IPS DF 19.7 (cell line): ENCODE measurements at places on chromosomes 1 and 21.

DNA sequence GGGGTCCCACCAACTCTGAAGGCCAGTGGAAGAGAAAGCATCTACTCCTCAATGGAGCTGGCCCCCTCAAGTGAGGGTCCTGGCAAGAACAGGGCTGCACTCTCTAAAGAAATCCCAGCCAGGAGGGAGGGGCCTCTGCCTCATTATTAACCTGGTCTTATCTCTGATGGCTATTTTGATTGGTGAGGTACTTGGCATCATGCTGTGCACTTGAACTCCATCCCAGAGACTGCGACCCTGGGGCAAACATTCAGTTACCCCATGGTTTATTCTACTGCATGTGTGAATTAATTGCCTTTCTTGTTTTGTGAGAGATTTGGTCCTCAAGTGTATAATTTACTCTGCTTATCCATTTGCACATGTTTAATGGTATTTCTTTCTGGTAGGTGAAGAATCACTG is 55.0 kb upstream of the ETV3 start:
- no peak for DNase-seq

DNA sequence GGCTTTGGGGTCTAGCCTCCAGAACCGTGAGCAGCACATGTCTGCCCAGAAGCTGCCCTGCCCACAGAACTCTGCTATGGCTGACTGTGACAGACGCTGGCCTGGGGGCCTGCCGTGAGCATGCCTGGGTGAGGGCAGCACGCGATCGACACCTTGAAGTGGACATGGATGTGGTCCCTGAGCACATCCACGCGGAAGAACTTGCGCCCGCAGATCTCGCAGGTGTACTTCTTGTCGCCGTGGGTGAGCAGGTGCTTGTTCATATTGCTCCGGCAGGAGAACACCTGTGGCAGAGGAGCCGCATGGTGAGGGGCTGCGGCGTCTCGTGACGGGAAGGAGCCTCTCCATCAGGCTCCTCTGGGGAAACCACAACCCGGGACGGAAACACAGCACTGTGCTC is 56.0 kb downstream of the PRDM15 start:
- DNase-seq: no peak

- DNase-seq: no peak
Measured at GRCh38 chr1:93607814-93608186, 73.8 kb downstream of the BCAR3 start.

GRCh38 chr1:23039308-23039826 is 20.1 kb downstream of the KDM1A start:
- no peak for DNase-seq

GRCh38 chr1:224623743-224624333 is 7.7 kb downstream of the CNIH3 start:
- DNase-seq: no peak

- DNase-seq: no peak
Measured at GRCh38 chr21:34807146-34807880, 138.5 kb downstream of the CLIC6 start.

DNA sequence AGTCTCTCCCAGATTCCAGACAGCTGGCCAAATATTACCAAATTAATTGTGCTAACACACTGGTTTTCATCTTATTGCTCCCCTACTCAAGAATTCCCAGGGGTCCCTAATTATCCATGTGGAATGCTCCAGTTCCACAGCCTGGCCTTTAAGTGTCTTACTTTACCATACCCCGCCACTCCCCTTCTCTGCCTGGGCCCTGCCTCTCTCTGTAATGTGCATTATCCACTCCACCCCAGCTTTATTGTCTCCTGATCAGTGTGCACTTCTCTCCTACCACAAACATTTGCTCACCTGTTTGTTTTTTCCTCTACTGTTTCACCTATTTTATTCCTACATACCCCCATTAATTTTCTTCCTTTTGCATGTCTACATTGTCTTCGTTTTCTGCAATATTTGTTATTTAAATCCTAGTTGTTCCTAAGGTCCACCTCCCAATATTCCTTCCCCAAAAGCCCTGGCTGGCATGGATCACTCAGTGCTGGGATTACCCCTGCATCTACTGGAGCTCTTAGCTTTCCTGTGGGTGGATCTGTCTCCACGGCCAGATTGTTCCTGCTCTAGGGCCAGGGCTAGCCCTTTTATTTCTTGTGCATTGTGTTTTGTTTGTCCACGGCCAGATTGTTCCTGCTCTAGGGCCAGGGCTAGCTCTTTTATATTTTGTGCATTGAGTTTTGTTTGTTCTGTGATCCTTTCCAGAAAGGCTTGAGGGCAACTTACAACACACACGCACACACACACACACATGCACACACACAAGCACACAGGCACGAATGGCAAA is 33.4 kb upstream of the ATP1B1 start:
- no peak for DNase-seq

DNA sequence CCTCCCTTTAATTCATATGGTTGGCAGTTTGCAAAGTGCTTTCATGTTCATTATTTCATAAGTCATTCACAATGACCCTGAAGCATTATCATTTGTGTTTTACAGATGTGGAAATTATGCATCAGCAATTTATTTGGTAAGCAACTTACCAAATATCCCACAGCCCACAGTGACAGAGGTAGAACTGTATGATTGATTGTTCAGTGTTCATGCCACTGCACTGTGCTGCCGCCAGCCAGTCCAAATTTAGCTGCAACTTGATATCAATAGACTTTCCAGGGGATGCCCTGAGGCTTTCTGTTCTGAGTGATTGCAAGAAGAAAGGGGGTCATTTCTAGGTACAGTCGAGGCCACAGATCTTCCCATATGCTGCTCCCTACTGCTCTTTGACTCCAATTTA is 380.3 kb downstream of the PLPP3 start:
- DNase-seq: no peak

DNA sequence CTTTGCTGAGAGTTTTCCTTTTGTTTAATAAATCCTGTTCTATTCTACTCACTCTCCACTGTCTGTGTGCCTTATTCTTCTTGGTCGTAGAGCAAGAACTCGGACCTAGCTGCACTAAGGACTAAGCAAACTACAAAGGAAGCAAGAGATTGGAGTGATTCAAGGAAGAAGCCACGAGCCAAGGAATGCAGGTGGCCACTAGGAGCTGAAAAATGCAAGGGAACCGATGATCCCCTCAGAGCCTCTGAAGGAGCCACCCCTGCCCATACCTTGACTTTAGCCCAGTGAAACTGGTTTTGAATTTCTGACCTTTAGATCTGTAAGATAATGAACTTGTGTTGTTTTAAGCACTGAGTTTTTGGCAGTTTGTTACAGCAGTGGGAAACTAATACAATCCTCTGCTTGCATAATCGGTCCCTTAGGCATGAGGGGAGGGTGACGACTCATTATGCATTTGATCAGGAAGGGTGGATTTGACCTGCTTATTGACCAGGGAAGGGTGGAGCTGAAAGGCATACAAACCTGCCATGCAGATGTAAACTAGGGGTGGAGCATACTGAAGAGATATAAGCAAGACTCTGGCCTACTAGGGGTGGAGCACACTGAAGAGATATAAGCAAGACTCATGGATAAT is 6.2 kb upstream of the CA6 start:
- DNase-seq: no peak

DNA sequence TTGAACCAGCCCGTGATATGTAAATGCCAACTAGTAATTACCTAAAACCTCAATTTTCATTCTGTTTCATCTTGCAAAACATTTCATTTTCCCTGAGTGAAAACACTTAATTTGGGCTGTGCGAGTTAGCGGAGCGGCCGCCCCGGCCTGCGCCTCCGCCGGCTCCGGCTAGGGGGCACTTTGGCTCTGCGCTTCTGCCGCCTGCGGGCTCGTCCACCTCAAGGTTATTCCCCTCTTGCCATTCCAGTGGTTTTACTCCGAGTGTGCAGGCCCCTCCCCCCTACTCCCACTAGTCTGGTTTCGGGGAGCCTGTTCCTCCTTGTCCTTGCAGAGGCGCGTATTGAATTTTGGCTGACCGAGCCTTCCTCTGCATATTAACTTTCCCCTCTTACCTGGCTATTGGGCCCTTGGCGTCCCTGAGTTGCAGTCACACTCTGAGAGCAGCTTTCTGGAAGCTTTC is 55.6 kb downstream of the PEX14 start:
- DNase-seq: peak; percentile 59

DNA sequence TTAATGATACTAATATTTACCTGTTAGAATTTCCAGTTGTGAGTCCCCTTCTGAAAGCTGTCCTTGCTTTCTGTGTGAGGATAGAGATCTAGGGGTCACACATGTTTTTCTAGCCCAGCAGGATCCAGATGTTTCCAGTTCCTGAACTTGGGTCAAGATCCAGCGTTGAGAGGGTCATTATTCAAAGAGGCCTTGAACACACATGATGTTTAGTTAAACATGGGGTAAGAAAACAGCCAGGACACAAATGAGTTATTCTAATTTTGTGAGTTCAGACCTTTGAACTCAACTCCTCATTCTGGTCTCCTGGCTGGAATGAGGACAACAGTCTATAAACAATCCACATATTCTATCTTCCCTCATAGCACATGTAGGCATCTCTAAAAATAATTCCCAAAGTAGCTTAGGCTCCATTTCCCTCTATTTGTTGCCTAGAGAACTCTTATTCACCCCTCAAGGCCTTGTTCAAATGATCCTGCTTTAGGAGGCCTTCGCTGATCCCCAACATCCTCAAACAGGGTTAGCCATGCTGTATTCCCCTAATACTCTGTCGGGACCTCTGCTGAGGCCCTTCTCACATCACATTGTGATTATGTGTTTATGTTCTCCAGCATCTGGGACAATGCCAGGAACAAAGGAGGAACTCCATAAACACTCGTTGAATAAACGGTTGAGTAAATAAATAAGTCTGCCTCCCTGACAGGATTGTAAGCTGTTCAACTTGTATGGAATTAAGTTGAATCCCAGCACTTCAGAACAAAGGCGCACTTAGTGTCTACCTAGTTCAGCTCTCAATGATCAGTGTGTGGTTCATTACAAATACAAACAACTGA is 15.0 kb upstream of the KCNN3 start:
- no peak for DNase-seq

GRCh38 chr1:228979325-228979699 is 244.0 kb downstream of the RHOU start:
- DNase-seq: no peak

- no peak for DNase-seq
Measured at GRCh38 chr21:40967771-40968170, 120.8 kb upstream of the DSCAM start.

- DNase-seq: no peak
Measured at GRCh38 chr21:16239659-16240265, 510.0 kb downstream of the USP25 start.

DNA sequence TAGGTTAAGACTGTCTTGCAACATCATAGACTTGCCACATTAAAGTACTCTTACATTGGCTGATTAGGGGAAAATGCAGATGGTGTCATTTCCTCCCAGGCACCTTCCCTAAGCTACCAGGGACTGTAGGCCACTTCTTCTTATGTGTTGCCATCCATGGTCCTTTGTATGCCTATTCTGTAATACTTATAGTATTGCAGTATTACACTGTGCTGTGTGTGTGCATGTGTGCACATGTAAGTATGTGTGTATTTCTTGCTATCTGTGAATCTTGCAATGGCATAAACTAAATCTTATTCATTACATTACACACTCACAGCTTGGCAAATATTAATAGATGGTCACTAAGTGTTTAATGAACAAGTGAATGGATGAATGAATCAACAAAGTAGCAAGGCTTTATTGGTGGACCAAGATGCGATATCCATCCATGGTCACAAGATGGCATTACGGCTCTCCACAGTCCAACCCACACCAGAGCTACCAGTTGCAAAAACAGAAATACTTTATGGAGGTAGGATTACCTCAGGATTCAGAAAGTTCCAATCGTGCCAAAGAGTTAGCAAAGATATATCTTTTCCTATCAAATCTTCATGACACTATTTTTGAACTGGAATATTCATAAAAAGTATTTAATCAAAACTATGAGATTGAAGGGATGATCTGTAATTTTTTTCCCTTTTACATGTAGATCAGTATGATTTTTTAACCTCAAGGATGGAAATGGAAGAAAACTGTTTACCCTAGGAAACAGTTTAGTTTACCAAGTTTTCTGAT is 160.2 kb downstream of the DENND1B start:
- DNase-seq: no peak

DNA sequence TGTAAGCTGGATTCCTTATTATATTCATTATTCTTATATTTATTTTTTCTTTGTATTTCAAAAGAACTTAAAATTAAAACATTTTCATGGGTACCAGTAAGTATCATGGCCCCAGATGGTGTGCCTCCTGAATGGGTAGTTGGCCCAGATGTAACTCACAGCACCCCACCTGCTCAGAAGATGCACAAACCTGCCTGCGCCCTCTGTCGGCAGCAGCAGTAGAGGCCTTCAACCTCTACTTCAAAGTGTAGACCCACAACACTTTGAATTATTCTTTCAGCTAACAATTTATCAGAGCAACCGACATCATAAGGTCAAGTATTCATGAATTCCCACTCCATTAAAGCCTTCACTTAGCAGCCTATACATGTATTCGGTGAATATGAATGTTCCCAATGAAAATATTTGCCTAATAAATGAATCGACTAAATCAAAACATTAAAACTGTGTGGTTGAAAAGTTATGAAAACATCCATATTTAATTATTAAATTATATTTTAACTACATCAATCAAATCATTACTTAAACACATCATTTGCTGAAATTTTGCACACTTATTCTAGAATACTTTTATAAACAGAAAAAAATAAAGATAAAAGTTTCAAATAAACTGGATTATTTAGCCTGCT is 25.4 kb downstream of the PIGM start:
- DNase-seq: peak; percentile 45

DNA sequence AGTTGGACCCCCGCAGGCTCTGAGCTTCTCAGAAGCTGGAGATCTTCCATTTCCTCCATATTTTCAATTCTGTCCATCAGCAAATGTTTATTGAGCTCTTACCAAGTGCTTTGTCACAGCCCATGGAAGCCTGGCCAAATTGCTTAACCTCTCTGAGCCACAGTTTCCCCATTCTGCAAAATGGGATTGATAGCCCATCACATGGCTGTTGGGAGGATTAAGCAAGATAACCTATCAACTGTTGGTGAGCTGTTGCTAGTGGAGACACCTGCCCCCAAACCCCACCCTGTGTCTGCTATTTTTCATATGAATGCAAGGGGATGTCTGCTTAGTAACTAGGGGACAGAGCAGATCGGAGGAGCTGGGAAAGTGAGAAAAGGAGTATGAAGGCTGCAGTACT is 38.3 kb downstream of the CD34 start:
- DNase-seq: no peak

GRCh38 chr1:78839704-78840277 is 166.7 kb downstream of the ADGRL4 start:
- DNase-seq: no peak

- DNase-seq: no peak
Measured at GRCh38 chr1:212922016-212922415, 28.3 kb upstream of the VASH2 start.
